GF-D8 (cell line): ENCODE measurements at places on chromosomes 1 and 21.

GRCh38 chr1:93129507-93130099 is 50.5 kb downstream of the MTF2 start:
- DNase-seq, result no peak

DNA sequence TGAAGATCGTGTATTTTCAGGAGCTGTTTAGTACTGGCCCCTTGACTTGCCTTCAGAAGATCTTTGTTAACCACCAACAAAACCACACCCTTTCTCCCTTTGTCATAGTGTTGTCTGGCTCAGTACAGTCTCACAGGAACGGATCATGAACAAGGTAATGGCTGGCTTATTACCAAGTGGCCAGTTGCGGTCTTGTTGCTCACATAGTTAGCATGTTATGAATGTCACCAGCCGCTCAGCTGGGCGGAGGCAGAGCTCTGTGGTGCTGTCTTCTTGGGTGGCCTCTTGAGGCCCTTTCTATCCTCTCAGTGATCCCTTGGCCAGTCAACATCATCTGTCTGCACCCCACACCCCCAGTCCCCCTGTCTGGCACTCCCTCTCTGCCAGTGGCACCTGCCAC is 21.4 kb downstream of the CNIH3 start:
- no peak for DNase-seq

- DNase-seq, result no peak
These were observed 106.7 kb downstream of the HIVEP3 start for GRCh38 chr1:41812051-41812450.

DNA sequence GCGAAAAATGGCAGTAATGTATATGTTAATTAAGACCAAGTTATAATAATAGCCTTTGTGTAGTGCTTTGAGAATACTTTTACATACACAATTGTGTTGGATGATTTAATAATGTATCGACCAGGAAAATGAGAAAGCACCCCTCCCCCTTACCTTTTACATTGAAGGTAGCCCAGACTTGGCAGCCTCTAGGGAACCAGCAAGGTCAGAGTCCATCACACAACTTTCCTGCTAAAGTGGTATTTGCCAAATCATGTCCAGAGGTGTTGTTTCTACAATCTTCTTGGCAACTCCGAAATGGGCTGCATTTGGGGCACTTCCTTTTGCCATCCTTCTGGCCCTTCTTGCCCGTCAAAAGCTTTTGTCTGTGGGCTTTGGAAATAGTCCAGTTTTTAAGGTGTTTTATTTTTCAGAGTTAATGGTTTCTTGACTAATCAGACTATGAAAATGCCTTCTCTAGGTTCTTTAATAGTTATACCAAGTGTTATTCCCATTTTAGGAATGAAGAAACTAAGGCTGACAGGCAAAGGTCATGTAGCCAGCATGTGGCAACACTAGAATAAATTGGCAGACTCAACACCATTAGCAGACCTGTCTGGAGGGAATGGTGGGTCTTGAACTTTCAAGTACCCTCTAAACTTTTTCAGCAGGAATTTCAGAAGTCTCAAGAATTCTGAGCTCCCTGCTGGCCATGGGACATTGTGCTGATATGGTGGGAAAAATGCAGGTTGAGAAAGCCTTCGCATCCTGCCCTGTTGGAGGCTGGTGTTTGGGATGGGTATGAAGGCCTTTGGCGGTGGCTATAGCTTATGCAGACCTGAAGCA is 6.8 kb downstream of the ATP1A1 start:
- DNase-seq, result no peak

- no peak for DNase-seq
These were observed 1.2 kb downstream of the MAN1A2 start for GRCh38 chr1:117368116-117369108.

DNA sequence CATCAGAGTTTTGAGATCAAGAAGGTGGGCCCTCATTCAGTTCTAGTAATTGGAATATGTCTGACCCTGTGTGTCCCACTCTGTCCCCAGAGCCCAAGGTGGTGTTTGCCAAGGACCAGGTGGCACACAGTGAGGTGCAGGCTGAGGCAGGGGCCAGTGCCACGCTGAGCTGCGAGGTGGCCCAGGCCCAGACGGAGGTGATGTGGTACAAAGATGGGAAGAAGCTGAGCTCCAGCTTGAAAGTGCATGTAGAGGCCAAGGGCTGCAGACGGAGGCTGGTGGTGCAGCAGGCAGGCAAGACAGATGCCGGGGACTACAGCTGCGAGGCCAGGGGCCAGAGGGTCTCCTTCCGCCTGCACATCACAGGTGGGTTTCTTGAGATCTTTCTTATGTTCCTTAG is 35.2 kb downstream of the OBSCN start:
- DNase-seq, result no peak

- no peak for DNase-seq
These were observed 120.1 kb downstream of the CAMTA1 start for GRCh38 chr1:6905331-6905730.

- no peak for DNase-seq
These were observed 20.2 kb upstream of the ROR1 start for GRCh38 chr1:63753591-63753990.
